Renal pelvis (tissue), 12 donors: ENCODE measurements at places on chromosomes 5 and 9. TPM values are rescaled to one million over a fixed set of nuclear protein-coding genes. Genes with fewer than 3 reads are reported as not detected.

DNA sequence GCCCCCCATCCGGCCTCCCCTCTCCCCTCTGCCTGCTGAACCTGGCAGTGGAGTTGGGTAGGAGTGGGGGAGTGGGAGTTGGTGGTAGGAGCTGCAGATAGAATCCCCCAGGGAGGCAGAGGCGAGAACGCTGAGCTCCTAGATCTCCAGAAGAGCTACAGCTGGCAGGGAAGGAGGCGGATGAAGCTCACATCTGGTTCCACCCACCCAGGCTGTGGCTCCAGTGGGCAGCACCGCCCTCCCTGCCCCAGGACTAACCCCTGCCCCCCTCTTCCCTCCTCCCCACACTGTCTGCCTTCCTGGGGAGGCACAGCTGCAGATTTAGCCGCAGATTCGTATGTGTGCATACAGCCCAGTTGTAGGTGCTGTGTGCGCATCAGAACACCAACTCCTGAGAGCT, 34.2 kb downstream of the C9orf50 start:
- DNase-seq, result no peak

GRCh38 chr9:19875291-19875920, 86.6 kb upstream of the SLC24A2 start:
- no peak for DNase-seq

DNA sequence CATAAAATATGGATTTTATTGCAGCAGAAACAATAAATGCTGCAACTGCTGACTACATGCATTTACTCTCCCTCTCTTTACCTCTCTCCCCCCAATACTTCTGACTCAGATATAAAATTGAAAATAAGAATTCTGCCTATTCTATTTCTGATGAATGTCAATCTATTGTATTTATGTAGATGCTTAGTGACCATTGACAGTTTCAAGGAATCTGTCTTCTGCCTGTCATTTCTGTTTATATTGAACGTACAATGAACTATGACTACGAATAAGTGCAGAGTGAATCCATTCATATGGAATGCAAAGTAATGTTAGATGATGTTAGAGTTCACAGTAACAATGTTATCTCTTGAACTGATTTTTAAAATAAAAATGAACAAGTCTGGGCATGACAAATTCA, 898 bp downstream of the CDH10 start:
- DNase-seq, result no peak

GRCh38 chr9:73219985-73220626, 68.4 kb downstream of the ANXA1 start:
- DNase-seq, result no peak

Gene COL23A1
- polyA plus RNA-seq, result 6.3 TPM

Gene SPINK7
- 0.13 TPM for polyA plus RNA-seq
